ENCODE measurements at places on chromosomes 6 and 20. TPM values are rescaled to one million over a fixed set of nuclear protein-coding genes. Genes with fewer than 3 reads are reported as not detected.

CHRNA4 gene
- 0.35 TPM for total RNA-seq

MCCD1 gene
- not detected for total RNA-seq

LATS1 gene
- 8.2 TPM for total RNA-seq

CRISP3 gene
- total RNA-seq = not detected

LINC00237 gene
- not detected for total RNA-seq

All from A549 treated with Hydrocortisone at 1 μM for 4 hours (cell line).